ENCODE measurements at places on chromosomes 7 and 10. TPM values are rescaled to one million over a fixed set of nuclear protein-coding genes. Genes with fewer than 3 reads are reported as not detected.

Gene PDZD7
- 10.2 TPM for total RNA-seq

Gene CNPY1
- total RNA-seq, result under 0.01 TPM

DNA sequence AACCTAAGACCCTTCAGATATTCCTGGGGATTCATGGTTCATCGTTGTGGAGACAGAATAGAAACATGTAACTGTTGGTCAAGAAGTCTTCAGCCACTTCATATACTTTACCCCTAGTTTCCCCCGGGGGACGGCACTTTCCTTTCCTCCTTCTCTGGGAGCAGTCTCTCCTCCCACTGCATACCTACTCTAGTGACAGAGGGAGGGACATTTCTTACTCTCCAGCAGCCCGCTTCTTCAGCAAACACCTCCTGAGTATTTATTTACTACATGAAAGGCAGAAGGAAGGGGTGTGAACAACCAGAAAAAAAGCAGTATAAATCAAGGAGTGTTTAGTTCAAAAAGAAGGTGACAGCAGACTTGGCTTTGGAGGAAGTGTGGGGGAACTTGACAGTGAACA is 69.0 kb downstream of the LHFPL3 start:
- DNase-seq, result no peak

DNA sequence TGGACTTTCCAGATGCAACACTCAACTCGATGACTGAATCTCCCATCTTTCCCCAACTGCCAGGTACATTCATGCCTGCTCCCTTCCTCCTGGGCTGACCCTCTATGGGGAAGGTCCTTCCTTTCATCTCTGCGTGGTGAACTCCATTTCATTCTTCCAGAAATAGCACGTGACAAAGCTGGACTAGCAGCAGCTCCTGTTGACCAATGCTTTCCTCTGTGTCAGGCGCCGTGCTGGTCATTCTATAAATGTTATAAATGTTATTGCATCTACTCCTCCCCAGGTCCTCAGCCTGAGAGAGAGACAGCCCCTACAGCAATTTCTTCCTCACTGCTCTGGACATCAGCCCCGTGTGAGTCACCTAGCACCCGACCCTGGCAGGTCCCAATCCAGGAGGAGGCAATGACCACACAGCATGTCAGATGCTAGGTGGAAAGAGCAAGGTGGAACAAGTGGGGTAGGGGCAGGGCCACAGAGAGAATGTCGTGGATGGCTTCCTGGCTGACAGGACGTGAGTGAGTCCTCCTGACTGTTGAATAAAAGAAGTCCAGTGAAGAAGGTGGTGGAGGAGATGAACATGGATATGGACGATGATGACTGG is 178.1 kb downstream of the ADAM12 start:
- DNase-seq, result no peak

GRCh38 chr7:70492625-70493024 is 639.3 kb upstream of the GALNT17 start:
- no peak for DNase-seq

DNA sequence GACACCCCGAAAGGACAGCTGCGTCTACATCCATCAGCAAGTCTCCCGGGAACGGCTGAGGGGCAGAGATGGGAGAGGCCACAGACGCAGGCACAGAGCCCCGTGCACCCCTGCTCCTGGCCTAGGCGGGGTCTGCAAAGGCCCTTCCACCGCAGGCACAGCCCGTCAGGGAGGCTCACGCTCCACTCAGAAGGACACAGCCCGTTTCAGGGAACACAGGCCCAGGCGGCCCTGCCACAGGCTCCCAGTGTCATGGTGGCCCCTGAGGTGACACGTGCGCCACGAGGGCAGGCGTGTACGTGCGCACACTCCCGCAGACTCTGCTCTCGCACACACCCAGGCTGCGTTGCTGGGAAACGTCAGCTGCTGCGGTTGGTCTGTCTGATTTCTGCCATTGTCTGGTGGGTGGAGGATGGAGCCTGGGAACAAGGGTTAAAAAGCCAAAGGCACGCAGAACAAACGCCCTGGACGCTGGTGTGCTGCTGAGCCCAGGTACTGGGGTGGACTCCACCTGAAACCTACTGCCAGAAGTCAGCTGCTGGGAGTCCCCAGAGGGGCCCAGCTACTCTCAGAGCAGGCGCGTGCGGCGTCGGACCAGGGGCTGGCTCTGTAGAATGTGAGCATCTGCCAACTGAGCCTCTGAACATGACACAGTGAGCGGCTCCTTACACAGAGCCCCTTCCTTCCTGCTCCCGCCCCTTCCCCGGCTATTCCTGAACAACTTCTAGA is 13.1 kb downstream of the GPER1 start:
- DNase-seq, result no peak

GRCh38 chr10:48493083-48493871 is 111.6 kb downstream of the ARHGAP22 start:
- no peak for DNase-seq

GRCh38 chr10:124918906-124919305 is 23.0 kb upstream of the ZRANB1 start:
- no peak for DNase-seq

DNA sequence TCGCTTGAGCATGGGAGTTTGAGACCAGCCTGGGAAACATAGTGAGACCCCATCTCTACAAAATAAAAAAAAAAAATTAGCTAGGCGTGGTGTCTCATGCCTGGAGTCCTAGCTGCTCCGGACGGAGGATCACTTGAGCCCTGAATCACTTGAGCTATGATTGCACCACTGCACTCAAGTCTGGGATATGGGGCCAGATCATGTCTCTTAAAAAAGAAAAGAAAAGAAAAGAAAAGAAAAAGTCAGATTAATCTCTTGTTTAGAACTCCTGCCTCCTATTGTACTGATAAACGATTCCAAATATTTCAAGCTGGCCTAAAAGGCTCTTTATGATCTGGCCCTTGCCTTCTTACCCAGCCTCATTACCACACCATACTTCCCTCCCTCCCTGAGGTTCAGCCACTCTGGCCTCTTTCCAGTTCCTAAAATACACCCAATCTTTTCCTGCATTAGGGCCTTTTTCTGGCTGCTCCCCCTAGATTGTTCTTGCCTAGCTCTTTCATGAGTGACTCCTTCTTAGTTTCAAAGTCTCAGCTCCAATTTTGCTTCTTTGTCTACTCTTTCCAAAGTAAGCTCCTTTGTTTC is 41.7 kb downstream of the VCL start:
- no peak for DNase-seq

GRCh38 chr10:68619595-68619994 is 59.5 kb downstream of the TET1 start:
- DNase-seq, result no peak

Data from frontal cortex (tissue), 4 donors.